Prostate gland (tissue), 2 donors: ENCODE measurements at places on chromosomes 5 and 9. TPM values are rescaled to one million over a fixed set of nuclear protein-coding genes. Genes with fewer than 3 reads are reported as not detected.

DNA sequence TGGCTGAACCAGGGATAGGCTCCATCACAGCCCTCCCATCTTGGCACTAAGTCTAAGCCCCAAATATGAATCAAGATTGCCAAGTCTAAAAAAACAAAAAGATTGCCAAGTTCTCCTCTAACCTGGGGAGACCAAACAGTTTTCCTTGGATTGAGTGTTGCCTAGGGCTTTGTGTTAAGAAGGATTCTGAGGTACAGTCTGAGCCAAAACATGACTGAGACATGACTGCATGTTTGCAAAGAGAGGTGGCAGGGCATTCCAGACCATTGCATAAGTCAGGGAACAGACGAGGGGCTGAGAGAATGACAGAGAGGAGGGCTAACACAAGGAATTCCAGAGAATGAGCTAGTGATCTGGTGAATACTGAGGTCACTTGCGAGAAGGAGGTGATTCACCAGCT lies 11.4 kb downstream of the LAMC3 start:
- DNase-seq = no peak

- no peak for DNase-seq
Measured at GRCh38 chr9:133513214-133514100, 11.3 kb downstream of the MYMK start.

DNA sequence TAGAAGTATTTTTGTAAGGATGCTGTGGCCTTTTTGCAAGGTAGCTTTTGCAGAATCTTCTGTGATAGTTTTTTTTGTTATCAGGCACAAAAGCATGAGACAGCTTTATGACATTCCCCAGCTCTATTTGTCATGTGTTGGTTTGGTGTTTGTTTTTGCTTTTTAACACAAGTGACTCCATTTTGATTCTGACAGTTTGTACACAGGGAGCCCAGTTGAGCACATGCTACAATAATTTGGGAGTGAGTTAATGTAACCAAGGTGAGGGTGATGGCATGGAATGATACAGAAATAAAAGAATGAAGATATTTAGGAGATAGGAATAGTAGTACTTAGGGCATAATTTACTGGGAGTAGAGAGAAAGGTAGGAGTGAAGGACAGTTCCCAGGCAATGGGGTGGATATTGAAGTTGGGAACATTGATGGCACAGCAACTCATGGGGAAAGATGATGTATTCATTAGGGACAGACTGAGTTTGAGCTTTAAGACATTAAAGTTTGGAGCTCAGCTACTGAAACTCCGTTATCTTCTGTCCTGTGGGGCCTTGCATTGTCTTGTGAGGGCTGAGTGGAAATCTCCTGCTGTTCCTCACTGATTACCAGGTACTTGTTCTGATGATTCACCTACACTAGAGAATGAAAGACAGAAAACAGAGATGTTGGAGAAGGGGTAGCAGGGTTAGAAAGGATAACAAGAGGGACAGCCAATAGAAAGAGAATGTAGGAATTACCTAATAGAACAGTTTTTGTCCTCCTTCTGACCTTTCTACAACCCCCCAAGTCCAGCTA lies 88.3 kb upstream of the CCDC112 start:
- DNase-seq = no peak

Gene C9
- not detected for total RNA-seq

- no peak for DNase-seq
Measured at GRCh38 chr5:24646915-24647314, 2.1 kb upstream of the CDH10 start.

Gene TMEM167A
- 30.8 TPM for total RNA-seq

Gene FCN2
- total RNA-seq = 2.4 TPM

GRCh38 chr9:16085167-16085726 lies 532.4 kb downstream of the CCDC171 start:
- DNase-seq = no peak

DNA sequence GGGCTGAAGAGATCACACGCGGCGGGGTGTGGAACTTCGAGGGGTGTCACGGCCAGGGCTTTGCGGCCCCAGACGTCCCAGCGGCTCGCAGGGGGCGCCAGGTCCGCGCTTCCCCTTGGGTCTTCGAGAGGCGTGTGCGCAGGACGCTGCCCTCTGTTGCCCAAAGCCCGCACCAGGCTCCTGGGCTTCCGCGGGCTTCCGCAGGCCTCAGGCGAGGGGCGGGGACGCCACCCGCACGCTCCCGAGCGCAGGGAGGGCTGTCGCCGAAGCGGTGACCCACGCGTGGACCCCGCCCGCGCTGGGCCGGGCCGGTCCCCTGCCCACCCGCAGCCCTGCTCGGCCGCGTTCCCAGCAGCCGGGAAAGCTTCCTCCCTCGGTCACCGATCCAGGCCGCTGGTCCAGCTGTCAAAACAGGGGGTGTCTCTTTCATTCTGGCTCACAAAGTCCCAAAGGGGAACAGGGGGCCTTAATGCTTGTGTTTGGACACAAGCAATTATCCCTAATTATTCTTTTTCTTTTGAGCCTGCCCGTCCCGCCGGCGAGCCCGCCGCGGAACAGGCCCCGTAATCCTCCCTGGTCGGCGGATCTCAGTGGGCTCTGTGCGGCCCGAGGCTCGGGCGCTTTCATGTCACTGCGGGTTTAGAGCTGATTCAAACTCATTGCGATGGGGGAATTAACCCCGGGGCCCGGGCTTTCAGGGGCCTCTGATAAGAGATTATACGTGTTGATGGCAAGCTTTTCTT lies 60.6 kb downstream of the TMEM174 start:
- no peak for DNase-seq

DNA sequence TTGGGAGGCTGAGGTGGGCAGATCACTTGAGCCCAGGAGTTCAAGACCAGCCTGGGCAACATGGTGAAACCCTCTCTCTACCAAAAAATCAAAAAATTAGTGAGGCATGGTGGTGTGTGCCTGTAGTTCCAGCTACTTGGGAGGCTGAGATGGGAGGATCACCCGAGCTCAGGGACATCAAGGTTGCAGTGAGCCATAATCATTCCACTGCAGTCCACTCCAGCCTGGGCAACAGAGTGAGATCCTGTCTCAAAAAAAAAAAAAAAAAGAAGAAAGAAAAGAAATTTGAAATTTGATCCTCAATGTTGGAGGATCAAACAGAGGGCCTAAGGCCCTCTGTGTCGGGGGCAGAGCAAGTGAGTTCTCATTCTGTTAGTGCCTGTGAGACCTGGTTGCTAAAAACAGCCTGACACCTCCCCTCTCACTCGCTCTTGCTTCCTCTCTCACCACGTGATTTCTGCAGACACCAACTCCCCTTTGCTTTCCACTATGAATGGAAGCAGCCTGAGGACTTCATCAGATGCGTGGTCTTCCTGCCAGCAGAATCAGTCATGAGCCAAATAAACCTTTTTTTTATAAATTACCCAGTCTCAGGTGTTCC lies 8.4 kb upstream of the GOLPH3 start:
- DNase-seq = no peak

- DNase-seq = no peak
Measured at GRCh38 chr9:120714846-120715388, 647 bp upstream of the MEGF9 start.
